Stimulated activated CD8-positive, alpha-beta memory T cell treated with anti-CD3 and anti-CD28 coated beads, Interleukin-15, amount 100 ng/mL, for 48 hours (primary cell): ENCODE measurements at places on chromosomes 6 and 20.

- DNase-seq = no peak
Measured at GRCh38 chr6:78436335-78436734, 431.0 kb upstream of the IRAK1BP1 start.

GRCh38 chr6:91539456-91539855 lies 952.6 kb upstream of the MAP3K7 start:
- DNase-seq = no peak

GRCh38 chr6:85551264-85551663 lies 42.4 kb downstream of the SNX14 start:
- no peak for DNase-seq

DNA sequence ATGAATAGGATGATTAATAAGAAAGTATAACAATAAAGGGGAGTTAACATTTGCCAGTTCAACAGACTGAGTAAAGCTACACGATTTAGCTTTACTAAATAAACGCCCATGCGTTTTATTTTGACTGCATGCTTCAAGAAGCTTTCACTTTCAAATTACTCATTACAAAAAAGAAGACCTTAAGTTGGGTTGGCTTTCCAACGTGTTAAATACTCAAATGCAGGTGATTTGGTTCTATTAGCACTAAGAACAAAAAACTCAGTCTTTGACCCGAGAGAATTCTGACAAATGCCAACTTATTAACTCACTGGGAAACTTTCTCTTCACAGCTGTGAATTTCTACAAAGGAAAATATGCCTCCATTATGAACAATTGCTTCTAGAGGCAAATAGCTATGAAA lies 24.8 kb downstream of the RNF146 start:
- DNase-seq = no peak

DNA sequence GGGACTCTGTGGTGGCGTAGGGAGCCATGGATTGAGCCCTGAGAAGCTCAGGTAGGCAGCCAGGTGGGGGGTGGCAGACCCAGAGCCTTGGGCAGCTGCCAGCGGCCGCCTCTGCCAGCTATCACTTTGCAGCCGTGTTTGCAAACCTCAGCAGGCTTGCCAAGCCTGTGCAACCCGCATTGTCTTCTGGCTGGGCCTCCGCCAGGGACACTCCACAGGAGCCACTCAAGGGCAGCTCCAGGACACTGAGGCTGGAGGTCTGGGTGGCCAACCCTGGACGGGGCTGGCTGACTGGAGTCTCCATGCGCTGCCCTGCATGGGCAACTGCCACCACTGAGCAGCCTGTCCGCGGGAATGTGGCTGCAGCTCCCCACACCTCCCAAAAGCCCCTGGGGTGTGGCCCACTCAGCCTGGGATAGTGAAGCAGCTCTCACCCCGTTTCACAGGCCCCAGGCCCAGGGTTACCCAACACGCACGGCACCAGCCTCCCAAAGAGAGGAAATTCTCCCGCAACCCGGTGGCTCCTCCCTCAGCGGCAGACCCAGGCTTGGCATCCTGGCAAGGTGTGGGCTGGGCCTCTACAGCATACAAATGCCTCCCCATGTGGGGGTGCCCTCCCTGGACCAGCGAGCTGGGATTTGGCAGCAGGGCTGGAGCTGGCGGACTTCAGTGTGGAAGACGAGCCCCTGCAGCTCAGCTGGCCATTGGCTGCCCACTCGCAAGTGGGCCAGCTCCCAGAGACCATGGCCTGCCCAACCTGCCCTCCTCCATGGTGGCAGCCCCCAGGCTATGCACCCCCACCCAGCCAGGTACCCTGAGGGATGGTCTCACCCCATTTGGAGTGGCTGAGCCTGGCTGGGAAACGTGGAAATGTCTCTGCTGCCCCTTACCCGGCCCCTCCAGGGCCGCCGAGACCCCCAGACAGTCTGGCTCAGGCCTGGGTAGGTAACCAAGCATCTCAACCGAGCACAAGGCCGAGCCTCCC lies 2.9 kb downstream of the CHRNA4 start:
- DNase-seq = no peak

DNA sequence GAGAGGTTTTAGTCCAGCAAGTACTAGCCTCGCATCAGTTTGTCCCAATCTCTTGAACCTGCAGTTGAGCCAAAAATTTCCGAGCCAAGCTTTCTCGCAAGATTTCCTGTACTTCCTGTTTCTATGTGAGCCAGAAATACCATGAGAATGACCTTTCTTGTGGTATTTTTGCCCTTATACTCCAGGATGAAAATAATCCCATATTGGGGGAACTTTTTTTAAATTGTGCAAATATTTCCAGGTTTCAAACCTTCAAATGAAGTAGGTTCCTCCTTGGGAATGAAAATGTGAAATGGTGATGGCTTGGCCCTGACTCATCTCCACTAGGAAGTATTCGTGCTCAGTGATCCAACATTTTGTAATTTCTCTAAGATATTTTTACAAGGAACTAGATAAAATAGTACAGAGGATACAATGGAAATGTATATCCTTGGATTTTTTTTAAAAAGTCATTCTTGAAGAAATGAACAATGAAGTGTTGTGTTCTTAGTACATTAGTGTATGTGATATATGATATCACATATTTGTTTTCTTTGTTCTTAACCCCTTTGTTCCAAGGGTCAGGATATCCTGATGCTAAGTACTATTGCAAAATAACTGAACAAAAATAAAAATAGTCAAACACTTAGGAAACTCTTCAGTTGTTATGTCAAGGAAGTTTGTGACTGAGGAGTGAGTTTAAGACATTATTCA lies 184.0 kb downstream of the PDE7B start:
- DNase-seq = no peak

GRCh38 chr20:48680650-48681049 lies 147.1 kb downstream of the PREX1 start:
- DNase-seq = no peak

DNA sequence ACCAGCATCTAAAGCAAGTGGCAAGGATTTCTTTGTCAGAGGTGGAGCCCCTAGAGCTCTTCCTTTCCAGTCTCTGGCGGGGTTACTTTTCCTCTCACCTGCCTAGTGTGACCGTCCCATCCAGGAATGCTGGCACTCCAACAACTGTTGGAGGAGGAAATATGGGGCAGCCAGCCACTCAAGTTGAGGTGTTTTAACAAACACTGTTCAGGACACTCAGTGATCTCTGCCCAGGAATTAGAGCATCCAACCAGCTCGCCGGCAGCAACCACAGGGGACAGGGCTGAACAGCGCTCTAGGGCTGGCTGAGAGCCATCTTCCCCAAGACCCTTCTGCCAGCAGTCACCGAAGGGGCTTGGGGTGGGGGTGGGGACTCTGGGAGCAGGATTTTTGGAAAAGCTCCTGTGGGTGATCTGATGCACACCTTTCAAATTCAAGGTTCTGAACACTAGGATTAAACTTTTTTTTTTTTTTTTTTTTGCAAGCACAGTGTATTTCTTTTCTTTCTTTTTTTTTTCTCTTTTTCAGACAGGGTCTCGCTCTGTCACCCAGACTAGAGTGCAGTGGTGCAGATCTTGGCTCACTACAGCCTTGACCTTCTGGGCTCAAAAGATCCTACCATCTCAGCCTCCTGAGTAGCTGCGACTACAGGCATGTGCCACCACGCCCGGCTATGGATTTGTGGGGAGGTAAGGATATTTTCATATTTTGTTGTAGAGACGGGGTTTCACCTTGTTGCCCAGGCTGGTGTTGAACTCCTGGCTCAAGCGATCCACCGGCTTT lies 28.4 kb upstream of the KCNK16 start:
- no peak for DNase-seq
